ENCODE measurements at places on chromosomes 12 and 14.

- no peak for DNase-seq
These were observed 32.1 kb upstream of the GSG1 start for GRCh38 chr12:13135371-13136178.

GRCh38 chr12:103840462-103840875, 565 bp downstream of the NT5DC3 start:
- no peak for DNase-seq

GRCh38 chr12:21837847-21838246, 63.3 kb upstream of the KCNJ8 start:
- DNase-seq: no peak

DNA sequence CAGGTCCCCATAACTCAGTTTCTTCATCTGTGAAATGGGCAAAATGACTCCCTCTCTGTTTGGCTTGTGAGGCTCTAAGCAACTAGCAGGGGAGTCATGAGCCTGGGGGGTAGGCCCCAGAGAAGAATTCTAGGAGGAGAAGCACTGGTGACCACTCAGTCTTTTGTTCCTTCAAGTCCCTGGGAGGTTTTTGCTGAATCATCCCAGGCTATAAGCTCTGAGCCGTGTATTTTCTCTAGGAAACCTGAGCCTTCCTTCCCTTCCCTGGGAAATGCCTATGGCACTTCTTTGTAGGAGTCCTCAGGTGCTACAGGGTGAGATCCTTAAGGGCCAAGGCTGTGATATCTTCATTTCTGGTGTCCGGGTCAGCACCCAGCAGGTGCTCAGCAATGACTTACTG, 4.5 kb downstream of the RPH3A start:
- no peak for DNase-seq

DNA sequence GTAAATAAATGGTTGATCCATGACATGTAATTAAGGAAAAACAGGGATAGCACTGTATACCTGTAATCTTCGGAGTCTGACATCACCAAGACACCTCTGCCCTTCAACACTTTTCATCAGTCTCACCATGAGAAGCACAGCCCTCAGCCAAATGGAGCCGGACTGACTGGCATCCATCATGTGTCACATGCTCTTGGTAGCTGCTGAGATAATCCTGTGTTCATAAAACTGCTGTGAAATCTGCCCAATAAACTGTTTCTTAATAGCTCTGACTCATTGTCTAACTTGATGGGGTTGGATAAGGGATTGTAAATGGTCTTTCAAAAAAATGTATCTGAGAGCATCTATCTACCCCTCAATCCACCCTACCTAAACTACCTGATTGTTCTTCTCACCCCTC, 33.6 kb downstream of the KCNH5 start:
- DNase-seq: no peak

DNA sequence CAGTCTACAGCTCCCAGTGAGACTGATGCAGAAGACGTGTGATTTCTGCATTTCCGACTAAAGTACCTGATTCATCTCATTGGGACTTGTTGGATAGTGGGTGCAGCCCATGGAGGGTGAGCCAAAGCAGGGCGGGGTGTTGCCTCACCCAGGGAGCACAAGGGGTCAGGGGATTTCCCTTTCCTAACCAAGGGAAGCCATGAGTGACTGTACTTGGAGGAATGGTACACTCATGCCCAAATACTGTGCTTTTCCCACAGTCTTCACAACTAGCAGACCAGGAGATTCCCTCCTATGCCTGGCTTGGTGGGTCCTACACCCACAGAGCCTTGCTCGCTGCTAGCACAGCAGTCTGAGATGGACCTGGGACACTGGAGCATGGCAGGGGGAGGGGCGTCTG, 21.0 kb upstream of the ABCC9 start:
- no peak for DNase-seq

- DNase-seq: no peak
These were observed 4.9 kb downstream of the SPTSSA start for GRCh38 chr14:34457186-34457585.

DNA sequence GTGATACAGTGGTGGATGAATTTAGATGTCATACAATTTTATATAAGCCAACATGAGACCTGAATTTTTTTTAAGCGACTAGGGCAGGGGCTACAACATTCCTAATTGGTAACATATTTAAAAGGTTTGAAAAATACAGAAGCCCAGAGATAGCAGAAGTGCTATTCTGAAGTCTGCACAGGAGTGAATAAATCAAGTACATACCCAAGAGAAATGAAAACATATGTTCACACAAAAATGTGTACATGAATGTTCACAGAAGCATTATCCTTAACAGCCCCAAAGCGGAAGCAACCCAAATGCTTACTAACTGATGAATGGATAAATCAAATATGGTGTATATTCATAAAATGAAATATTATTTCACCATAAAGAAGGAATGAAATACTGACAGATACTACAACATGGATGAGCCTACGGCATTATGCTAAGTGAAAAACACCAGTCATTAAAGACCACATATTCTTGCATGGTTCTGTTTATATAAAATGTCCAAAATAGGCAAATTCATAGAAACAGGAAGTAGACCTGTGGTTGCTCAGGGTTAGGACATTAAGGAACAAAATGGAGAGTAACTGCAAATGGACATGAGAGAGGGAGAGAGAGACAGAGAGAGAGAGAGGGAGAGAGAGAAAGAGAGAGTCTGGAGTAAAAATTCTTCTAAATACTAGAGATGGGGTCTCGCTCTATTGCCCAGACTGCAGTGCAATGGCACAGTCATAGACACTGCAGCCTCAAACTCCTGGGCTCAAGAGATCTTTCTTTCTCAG, 28.0 kb upstream of the GXYLT1 start:
- DNase-seq: no peak

- DNase-seq: no peak
These were observed 54.1 kb downstream of the CEP83 start for GRCh38 chr12:94405413-94406116.

- no peak for DNase-seq
These were observed 3.4 kb downstream of the PLBD2 start for GRCh38 chr12:113361574-113362370.

DNA sequence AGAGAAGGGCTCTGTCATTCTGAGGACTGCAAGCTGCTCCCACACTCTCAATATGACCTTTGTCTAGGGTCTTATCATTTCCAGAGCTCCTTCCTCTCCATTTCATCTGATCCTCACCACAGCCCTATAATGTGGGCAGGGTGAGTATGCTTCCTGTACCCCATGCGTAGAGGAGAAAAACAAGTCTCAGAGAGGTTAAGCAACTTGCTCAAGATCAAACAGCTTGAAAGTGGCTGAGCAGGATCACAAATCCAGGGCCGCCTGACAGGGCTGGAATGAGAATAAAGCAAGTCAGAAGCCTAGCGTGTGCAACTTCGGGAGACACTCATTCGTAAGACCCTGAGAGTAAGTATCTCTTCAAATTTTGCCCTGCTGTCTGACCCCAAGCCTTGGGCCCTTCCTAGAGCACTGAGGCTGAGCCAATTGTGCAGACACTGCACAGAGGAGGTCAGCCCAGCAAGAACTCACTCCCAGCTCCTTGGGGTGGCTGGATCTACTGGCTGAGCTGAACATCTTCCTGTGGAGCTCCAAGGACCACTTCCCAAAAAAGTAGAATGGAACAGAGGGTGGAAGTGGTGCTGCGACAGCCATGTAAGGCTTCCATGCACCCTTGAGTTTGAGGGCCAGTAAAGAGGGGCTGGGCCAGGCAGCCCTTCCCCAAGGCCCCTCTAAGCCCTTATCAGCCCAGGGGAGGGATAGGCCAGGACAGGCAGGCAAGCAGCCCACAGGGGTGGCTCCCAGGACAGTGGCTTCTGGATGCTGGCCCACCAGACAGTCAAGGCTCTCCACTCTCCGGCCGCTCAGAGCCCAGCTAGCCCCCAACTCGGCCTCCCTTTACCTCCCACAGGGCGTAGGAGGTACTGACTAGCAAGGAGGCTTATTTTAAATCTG, 10.5 kb downstream of the ZFP36L1 start:
- DNase-seq: no peak

DNA sequence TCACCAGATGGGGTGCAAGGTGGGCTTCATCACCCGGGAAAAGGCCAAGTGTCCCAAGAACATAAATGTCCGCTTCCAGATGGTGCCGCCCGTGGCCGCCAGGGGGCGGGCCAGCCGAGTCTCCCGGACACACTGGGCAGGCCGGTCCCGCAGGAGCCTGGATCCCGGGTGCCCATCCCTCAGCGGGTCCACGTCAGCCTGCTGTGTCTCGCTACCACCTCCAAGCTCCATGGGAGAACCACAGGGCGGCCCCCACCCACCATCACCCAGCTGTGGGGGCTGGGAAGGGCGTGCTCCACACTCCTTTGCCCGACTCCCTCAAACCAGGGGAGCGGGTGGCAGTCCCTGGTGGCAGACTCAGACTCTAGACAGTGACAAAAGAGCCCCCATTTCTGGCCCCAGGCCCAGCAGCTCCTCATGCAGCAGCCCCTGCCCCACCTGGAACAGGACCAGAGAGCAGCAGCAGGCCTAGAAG, 22.0 kb upstream of the NUDT14 start:
- peak; percentile 86 for DNase-seq

GRCh38 chr12:109461049-109461845, 15.9 kb downstream of the KCTD10 start:
- no peak for DNase-seq

DNA sequence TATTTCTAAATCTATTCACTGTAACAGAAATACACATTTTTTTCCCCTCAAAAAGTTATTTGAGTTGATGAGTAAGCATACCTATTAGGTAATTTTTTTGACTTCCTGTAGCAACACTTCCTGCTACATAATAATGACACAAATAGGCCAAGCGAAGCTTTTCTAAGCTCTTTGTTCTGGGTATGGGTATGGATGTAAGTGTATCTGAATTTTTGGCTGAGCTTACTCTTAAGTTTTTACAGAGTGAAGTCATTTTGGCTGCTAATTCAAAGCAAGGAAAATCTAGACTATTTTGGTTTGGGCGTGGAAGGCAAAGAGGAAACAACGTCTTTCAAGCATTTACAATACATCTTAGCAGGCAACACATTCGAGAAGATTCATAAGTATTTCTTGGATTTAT, 1206.0 kb upstream of the FLRT2 start:
- DNase-seq: no peak

- no peak for DNase-seq
These were observed 96.1 kb downstream of the FBXL14 start for GRCh38 chr12:1498199-1498740.

DNA sequence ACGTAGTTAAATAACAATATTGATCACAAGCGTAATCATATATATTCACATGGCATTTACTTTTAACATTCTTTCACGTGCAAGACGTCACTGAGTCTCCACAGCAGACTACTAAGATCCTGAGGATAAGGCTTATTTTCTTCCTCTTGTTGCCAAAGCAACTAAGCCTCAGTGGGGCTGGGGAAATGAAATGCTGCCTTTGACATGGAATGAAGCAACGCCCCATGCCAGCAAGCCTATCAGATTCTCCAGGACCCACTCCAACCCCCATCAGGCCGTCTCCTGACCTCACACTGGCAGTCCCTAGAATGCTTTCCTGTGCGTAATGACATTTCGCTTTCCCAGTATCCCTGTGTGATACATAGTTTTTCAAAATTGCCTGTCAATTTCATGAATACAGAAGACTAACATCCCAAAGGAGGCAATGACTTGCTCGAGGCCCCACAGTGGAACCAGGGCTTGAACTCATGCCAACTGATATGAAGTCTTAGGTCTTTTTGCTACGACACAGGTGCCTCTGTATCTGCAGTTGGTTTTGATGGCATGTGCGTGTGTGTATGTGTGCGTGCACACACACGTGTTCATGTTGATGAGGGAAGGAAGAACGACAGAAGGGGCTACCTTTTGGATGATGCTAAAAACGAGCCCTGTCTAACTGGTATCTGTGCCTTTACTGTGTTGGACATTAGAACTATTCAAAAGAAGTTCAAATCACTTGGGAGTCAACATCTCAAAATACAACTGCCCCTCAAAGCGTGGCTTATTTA, 239.1 kb downstream of the VRK1 start:
- DNase-seq: no peak

DNA sequence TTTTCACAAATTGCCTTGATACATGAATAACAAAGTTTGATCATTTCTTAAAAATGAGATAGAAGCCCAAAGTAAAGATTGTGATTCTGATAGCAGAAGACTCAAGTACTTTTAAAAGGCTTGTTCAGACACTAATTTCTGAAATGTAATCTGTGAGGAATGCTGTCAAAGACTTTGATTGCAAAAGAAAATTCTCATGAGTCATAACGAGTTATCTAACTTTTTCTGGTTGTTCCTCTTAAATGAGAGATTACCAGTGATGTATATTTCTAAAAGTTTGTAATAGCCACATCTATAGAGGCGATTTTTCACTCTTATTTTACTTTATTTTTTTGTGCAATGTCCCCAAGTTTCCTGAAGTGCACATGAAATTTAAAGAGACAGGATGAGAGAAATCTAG, 7.0 kb downstream of the PYGL start:
- no peak for DNase-seq

- DNase-seq: no peak
These were observed 2.6 kb upstream of the C14orf180 start for GRCh38 chr14:104576970-104577332.

DNA sequence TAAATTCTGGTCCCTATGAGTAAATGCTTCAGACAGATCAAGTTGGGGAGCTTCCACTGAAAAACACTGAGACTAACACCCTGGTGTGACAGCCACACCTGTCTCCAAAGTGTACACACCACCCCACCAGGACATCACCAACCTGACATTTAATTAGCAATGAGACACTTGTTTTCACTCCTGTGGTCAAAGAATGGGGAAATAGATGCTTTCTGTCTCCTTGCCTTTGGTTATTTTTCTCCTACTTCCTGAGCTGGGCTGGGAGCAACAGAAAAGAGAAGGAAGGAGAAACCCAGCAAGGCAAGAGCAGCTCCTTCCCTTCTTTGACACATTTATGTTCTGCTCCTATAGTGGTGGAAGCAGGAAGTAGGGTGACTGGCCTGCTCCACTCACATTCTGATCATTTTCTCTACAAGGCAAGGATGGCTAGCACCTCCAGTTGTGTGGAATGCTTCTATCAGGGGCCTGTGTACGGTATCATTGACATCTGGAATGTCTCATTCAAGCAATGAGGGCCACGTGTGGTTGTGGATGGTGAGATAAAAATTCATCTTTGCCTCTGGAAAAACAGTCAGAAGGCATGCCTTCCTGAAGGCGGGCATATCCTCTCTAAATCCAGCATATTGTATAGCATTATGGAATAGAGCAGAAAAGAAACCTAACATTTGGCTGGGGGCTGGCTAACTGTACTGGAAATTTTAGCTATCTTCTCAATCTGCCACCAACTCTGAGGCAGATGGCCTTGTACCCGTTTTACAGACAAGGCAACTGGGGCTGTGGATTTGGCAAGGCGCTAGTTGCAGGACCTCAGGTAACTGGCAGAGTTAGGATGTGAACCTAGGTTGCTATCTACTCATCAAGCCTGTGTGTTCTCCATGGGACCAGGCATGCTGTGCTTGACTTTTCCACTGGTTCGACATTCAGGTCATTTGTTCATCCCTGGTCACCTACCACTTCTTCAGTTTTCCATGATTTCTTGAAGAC, 24.8 kb upstream of the LGALS3 start:
- no peak for DNase-seq

- DNase-seq: no peak
These were observed 113.9 kb downstream of the AEBP2 start for GRCh38 chr12:19553175-19553574.

Data from D721Med (cell line).